Fibroblast of skin of left biceps (primary cell): ENCODE measurements at places on chromosomes 13 and 19.

DNA sequence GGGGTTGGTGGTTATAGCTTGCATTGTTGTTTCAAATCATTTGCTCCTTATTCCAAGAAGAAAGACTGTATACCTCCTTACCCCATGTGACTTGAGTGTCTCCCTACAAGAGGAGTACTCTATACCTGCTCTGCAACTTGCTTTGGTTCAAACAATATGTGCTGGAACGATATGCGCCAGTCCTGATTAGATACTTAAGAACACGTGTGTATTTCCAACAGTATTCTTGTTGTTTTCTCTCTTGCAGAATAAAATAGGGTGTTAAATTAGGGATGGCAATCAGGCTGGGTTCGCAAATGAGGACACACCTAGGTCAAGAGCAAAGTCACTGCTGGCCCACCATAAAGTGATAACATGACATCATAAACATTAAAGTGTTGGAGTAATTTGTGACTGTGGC is 895.0 kb upstream of the SLITRK1 start:
- no peak for DNase-seq

DNA sequence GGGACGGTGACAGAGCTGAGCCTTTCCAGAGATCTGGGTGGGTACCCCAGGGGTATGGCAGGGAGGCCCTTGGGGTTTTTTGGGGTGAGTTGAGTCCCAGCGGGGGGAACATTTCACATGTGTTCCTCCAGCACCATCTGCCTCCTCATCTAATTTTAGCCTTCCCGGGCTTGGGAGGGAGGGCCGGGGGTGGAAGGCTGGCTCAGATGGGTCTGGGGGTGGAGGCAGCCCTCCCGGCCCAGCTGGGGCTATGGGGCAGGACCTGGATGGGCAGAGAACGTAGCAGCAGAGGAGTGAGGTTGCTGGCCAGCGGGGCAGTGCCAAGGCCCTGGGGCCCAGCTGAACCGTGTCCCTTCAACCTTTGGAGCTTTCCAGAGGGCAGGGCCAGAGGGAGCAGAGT is 23.5 kb downstream of the ADGRL1 start:
- DNase-seq = no peak

DNA sequence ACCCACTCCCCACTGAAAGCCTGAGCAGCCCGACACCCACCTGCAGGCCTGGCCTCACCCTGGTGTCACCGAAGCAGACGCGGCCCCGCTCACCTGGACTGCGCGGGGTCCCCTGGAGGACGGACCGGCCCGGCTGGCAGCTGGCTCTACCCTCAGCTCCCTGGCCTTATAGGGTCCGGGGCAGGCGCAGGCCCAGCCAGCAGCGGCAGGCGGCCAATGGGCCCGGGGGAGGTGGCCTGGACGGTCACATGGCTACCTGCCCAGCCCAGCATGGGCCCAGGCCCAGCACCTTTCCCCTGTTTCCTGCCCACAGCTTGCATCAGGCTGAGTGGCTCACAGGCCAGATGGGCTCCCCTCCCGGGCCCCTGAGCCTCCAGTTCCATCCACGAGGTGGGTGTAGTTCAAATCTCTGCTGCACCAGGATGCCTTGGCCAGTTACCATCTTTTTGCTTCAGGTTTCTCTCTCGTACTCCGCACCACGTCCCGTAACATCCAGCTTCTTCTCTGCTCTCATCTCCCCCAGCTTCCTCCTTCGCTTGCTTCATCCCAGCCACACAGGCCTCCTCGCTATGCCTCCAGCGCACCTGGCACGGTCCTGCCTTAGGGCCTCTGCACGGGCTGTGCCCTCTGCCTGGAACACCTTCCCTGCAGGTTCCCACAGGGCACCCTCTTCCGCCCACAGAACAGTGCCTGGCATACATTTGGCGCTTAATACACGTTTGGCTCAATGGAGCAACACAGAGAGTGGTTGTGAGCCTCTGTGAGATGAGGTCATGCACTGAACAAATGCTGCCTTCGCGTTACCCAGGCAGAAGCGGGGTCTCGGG is at the start of gene PLIN4:
PLIN4 (minus strand) TSS at position 142 of the 827 bp plus-strand sequence. CDS start 214 bp downstream, outside the sequence.
- DNase-seq = no peak

DNA sequence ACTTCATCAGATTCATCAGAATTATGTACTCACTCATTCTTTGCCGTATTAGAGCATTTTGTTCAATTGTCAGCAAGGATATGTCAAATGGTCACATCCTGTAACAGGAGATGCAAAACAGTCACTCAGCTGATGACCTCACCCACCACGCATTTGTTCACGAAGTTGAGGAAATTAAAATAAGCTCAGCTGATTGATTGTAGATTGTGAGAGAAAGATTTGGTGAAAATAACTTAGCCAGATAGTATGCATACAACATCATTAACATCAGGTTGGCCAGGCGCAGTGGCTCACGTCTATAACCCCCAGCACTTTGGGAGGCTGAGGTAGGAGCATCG is 22.6 kb upstream of the CDC16 start:
- no peak for DNase-seq

DNA sequence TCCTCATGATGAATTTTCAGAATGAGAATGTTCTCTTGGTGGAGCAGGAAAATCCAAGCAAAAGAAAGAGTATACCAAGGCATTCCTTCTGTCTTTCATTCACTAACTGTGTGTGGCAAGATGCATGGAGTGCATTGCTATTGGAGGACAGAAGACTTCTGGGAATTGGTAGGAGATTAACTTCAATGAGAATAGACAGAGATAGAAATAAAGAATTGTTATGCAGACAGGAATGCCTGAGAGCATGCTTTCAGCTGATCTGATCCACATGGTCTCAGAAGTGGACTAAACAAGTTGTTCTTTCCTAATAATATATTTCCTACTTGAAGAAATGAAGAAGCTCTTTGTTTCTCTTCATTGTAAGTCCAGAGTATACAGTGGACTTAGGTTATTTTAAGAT is 303.6 kb downstream of the MYO16 start:
- DNase-seq = no peak

GRCh38 chr13:46604226-46604990 is 51.4 kb downstream of the LRCH1 start:
- DNase-seq = no peak

- no peak for DNase-seq
Observed at GRCh38 chr13:83953916-83954315, 71.6 kb upstream of the SLITRK1 start.

DNA sequence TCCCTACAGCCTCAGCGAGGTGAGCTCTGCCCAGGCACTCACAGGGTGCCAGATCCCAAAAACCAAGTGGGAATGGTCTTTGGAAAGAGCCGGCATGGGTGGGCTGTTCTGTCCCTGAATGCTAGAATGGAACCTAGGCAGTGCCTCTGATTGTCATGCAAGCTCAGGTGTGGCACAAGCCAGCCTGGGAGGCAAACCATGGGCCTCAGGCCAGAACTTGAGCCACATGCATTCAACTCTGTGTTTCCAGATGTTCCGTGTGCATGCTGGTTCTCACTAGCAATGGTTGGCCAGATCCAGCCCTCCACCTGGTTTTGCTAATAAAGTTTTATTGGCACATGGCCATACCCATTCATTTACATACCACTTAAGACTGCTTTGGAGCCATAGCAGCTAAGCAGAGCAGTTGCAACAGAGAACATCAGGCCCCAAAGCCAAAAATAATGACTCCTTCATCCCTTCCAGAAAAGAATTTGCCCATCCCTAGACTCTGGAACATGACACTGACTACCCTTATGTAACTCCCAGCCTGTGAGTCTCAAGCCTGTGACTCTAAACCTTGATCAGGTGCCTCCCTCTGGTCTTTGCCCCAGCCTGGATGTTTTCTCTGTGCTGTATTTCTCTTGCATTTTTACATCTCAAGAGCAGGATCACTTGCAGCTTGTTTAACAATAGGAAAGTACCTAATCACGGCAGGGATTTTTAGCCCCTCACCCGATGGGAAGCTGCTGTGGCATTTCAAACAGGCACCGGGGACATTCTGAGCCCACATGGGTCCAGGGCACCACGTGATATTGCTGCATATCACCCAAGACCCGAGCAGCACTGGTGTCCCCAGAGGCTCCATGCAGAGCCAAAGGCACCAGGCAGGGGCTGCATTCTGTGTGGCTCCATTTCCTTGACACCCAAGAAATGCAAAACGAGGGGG is 55.4 kb upstream of the USE1 start:
- no peak for DNase-seq

DNA sequence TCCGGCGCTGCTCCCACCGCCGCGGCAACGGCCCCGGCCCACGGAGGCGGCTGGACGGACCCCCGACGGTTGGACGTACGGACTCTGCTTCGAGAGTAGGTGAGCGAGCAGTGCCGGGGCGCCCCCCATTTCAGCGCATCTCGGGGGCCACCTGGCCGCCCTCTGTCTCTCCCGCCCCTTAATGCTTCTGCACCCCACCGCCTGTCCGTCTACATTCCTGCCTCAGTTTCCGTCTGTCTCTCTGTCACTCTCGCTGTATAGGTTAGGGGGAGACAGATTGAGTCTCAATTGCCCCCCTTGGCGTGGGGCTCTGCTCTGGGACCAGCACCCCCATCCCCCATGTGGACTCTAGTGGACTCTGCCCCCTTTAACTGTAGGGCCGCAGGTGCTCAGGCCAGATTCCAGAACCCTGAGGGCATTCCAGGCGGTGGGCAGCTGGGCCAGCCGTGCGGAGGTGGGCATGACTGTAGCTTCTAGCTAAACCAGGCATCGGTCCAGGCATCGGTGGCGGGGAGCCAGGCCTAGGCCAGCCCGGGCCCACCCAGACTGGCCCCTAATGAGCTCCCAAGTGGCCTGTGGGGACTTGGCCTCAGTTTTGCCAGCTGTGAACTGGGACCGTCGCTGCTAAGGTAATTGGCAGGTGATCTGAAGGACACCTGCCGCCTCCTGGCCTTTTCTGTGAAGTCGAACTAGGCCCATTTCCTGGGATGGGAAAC is 373 bp downstream of the TNFAIP8L1 start:
- DNase-seq = no peak

GRCh38 chr13:35225159-35225558 is 251.3 kb downstream of the MAB21L1 start:
- no peak for DNase-seq

DNA sequence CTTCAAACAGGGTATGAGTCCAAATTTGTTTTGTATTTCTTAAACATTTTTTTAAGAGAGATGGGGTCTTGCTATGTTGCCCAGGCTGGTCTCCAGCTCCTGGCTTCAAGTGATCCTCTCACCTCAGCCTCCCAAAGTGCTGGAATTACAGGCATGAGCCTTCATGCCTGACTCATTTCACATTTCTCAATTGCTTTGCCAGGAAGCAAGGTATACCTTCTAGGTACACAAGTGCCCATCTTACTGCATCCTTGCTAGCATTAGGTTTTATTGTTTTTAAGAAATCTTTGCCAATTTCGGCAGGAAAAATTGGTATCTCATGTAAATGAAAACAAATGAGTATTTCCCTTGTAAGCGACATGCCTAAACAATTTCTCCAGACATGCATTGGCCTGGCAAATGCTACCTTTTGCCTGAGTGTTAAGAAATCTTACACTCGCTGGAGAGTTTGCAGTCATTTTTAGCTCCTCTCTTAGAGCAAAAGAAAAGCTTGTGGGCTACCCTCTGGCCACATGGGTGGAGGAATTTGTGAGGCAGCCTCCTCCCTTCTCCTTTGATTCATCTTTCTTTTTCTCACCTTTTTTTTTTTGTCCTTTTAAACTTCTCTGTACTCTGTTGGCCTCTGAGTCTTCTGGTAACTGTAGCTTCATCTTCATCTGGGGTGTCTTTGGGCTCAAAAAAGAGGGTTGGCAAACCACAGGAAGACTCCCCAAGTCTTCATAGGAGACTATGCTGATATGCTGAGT is 33.0 kb downstream of the ACTL9 start:
- no peak for DNase-seq

GRCh38 chr13:76690611-76691010 is 195.6 kb downstream of the KCTD12 start:
- no peak for DNase-seq

GRCh38 chr13:21124852-21125251 is 51.5 kb downstream of the SKA3 start:
- DNase-seq = no peak

DNA sequence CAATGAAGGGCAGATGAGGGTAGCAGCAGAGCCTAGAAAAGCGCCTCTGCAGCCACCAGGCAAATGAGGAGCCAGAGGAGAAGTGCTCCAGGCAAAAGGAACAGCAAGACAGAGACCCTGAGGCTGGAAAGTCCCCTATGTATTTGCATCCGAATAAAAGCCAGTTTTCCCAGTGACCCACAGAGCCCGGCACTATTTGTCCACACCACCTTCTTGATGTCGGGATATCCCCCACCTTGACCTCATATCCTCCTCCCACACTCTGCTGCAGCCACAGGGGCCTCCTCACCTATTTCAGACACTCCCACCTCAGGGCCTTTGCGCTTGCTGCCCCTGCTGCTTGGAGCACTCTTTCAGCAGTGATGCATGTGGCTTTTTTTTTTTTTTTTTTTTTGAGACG is 6.6 kb downstream of the ATG4D start:
- DNase-seq = no peak

DNA sequence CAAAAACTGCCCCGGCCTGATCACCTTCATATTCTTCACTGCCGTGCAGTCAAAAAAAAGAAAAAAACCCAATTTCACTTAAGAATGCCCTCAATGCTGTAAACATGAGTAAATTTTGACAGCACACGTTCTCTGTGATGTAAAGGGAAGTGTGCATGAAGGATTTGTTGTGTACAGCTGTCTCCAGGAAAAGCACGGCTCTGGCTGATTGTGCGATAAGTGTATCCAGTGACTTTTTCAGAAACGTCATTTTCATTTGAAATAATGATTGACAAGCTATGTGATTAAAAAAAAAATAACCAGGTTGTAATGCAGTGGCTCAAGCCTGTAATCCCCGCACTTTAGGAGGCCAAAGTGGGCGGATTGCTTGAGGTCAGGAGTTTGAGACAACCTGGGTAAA is 39.6 kb downstream of the ANKRD10 start:
- no peak for DNase-seq
